ENCODE measurements at places on chromosomes 3 and 15.

DNA sequence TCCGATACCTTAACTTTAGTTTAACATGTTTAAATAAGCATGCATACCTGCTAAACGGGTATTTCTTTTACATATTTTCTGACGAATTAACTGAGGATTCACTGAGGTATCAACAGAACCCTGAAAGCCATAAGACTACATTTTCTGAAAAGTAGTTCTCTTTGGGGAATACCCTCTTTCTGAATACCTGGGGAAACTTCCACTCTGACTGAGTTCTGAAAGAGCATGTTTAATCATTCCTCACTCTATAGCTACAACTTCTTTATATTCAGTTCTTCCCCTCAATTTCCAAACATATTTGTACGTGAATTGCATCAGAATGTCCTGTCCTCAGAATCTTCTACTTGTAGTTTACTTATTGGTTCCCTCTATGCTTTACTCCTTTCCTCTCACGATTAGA is 403.0 kb downstream of the ROBO1 start:
- no peak for DNase-seq

GRCh38 chr3:80734920-80735319 is 967.1 kb upstream of the ROBO1 start:
- no peak for DNase-seq

- no peak for DNase-seq
Measured at GRCh38 chr3:195058336-195059005, 212.5 kb downstream of the XXYLT1 start.

GRCh38 chr3:71636482-71636881 is 53.0 kb upstream of the FOXP1 start:
- no peak for DNase-seq

GRCh38 chr15:68305420-68305871 is 27.9 kb downstream of the FEM1B start:
- DNase-seq: no peak

DNA sequence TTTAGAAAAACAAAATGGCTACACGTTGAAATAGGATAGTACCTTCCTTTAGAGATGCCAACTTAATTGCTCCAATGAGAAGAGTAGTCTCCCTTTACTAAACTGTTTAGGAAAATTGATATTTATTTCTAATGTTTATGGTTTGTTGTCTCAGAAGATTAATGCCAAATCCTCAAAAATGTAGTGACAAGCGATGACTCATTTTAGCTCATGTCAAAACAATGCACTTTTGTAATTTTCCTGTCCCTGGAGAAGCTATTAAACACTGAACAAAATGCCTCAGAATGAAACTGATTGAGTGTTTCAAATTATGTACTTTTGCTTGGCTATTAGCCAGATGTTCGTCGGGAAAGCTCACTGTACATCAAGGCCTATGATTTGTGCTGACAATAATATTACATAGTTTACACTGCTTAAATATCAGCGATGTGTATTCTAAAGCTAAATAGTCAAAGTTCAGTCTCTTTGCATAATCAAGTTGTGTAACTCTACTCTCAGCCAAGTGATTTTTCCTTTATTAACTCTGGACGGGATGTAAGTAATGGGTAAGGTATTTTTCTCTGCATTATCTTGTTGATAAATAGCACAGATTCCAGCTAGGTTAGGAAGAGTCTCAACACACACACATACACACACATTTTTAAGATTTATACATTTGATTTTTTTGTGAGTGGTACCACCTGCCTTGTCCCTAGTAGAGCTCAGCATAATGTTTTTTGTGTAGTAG is 83.7 kb downstream of the CMSS1 start:
- DNase-seq: peak; percentile 59

DNA sequence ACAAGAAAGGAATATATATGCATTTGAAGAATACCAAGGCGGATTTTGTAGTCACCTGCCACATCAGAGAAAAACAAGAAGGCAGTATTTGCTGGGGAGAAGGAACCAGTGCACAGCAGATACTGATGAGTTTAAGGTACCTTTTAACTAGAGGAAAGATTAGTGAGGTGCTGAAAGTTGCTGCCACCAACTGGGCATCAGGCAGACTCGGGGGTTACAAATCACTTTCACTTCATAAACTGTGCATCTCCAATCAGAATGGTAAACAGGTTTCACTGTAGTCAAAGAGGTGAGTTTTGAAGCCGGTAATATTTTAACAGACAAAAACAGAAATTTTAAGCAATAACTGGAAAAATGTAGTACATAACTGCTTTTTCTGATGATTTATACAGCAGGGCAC is 4.1 kb downstream of the FBN1 start:
- DNase-seq: no peak

DNA sequence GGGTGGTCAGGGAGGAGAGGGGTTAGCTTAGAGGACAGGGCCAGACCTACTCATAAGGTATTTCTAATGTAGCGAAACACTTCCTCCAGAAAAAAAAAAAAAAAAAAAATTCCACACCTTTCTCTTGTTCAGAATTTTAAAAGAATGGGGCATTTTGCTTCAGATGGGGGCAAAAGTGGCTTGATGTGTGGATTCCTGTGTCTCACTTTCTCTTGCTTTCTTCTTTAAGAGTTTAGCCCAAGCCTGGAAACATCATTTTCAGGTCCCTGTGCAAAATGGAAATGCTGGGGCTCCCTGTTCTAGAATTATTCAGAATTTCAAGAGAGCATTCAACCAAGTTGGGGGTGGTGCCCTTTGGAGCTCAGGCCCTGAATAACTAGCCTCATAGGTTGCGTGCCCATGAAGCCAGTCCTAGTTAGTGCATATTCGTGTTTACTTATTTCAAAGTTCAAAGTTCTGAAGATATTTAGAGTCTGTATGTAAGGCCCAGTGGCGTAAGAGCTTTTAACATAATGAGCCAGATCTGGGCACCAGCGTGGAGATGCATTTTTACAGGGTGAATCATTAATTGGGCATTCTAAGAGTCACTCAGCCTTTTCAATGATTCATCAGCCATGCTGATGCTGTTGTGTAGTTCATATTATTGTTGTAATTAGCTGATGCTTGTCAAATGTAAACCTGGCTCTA is 104.5 kb downstream of the RPLP1 start:
- peak; percentile 92 for DNase-seq

DNA sequence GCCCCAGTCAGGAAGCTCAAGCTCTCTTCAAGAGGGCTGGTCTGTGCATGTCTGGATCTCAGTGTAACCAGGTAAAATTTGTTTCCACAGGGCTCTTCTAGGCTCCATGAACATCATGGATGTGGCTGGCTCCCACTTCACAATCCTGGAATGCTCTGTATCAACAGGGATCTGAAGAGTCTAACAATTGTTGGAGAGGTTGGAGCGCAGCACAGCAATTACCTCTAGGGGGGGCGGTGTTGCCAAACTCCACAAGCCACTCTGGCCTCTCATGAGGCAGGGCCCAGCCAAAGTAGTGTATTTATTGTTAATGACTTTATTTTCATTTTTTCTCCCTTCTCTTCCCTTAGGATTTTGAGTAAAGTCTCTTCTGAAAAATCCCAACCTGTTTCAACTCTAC is 6.1 kb upstream of the EIF2B5 start:
- DNase-seq: no peak

- DNase-seq: no peak
Measured at GRCh38 chr15:70611286-70611685, 152.1 kb downstream of the UACA start.
